NAMALWA (cell line): ENCODE measurements at places on chromosomes 3 and 15.
A peak's percentile ranks its signal among the peaks of the same experiment; 100 is the strongest.

DNA sequence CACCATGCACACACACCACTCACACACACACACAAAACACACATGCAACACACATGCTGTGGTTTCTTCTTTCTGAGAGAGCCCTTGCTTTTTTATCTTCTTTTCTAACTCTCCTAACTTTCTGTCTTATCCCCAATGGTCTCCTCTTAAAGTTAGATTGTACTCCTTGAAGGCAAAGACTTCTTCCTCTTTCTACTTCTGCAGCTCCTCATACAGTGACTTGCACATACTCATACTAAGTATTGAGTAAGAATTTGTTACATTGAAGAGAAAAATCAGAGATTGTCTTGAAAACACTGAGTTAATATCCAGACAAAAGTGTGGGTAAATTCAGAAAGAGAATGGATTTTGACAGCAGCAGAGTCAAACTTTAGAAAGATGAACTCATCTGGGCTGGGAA, 64.4 kb downstream of the GTPBP8 start:
- no peak for DNase-seq

- DNase-seq = no peak
Observed at GRCh38 chr3:124878561-124879336, 8.4 kb downstream of the ITGB5 start.

GRCh38 chr3:172717493-172718088, 6.7 kb upstream of the NCEH1 start:
- peak; percentile 69 for DNase-seq

DNA sequence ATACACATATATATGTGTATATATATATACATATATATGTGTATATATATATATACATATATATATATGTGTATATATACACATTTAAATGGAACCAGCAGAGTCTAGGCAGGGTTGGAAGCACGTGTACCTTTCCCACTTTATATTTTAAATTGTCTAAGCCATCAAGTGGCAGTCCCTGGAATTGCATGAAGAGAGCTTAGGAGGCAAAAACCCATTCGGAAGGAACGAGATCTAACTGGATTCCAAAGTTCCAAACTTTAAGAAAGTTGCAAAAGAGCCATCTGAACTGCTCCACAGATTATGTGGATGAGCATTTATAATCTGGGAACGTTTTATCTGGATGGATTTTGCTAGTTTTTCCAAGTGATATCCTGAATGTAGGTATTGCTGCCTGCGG, 186.5 kb downstream of the FOXP1 start:
- DNase-seq = peak; percentile 45

DNA sequence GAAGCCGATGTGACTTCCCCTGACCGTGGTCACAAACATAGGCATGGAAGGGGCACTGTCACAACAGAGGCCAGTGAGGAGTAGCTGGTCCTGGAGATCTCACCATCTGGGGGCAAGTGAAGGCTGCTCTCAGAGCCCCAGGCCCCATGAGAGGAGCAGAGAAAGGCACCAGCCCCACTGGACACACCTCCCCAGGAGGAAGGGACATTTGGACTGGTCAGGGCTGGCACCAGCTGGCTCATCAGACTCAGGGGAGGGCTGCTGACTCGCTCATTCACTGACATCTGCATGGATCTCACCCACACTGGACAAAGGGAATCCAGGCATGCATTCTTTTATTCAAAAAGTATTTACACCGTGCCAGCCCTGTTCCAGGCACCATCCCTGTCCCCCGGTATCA, 26.8 kb downstream of the ESYT3 start:
- no peak for DNase-seq

DNA sequence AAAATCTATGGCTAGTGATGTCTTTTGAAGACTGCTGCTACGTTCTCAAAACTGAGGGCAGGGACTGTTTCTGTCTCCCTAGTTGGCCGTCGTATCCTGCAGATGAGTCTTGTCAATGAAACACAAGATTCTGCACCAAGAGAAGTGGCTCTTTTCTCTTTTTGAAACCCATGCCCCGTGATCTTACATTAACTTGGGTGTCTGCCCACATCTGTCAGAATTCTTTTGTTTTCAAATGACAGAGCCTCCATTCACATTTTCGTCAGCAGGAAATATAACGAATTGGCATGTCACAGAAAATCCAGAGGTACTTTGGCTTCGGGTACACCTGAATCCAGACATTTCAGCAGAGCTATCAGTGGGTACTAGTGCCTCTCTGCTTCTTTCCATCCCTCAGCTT, 331.3 kb upstream of the PROK2 start:
- no peak for DNase-seq

DNA sequence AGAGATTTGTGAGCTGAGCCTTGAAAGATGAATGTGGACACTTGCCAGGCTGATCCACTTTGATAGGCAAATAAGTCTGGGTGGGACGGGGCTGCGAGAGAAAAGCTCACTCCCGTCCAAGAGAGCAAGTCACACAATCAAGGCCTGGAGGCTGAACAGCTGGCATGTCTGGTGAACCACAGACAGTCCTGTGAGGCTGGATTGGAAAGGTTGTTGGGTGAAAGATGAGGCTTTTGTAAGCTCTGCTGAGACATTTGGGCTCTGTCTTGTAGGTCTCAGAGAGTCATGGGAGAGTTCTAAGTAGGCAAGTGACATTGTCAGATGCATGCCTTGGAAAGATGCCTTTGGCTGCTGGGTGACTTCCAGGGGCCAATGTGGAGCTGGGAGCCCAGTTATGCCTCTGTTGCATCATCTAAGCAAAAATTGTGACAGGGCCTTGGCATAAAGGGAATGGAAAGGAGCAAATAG, 38.5 kb downstream of the RPLP1 start:
- no peak for DNase-seq

- peak; percentile 66 for DNase-seq
Observed at GRCh38 chr3:99789011-99789721, 28.5 kb upstream of the CMSS1 start.

GRCh38 chr3:7581831-7582230, 720.9 kb downstream of the GRM7 start:
- no peak for DNase-seq

DNA sequence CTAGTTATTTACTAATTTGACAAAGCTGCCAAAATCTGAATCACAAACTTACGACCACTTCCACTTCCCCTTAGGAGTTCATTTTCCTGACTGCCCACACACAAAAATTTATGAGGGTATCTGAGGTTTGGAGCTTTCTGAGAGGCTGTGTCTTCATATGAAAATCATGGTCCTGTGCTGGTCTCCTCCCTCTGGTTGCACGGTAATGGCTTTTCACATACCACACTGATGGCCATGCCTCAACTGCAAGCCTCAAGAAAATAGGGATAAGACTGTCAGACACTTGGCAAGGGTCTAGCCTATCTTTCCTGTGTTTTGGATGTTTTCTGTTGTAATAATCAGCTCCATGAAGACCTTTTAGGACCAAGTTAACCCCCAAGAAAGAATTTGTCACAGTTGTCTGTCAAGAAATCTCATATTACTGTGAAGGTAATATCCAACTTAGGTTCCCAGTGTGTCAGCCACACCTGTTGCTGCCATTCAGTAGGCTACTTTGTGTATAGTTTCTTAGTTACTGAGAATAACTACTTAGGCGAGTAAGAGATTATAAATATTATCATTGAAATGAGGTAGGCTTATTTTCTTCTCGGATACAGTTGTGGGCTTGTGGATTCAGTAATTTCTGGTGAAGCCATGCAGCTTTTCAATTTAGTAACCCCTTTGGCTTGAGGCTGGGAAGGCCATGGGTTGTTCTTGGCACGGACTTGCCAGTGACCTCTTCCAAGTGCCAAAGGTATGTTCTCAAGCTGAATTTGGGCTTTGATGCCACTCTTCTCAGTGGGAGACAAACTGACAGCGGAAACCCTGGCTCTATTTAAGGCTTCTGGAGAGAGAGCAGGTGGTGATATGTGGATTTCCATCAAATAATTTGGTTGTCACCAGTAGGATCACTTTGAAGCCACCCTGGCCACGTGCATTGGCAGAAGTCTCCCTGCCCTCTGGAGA, 101.1 kb downstream of the RYR3 start:
- DNase-seq = no peak
